ENCODE measurements at places on chromosomes 5 and 9. TPM values are rescaled to one million over a fixed set of nuclear protein-coding genes. Genes with fewer than 3 reads are reported as not detected.
A peak's percentile ranks its signal among the peaks of the same experiment; 100 is the strongest.

DNA sequence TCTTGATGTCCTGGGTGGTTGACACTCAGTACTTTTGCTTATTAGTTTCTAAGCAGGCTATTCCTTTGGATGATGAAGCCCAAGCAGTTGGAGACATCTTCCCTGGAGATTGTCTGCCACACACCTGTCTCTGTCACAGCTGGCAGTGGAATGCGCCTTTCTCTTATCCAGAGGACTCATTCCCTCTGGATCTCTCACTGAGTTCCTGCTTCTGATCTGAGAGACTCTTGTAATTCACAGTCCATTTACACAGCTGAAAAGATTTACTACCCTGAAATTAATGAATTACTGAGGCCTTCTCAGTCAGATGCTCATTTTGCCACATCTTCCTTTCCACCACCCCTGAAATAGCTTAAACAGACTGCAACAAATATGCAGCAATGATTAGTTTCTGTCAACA, 15.9 kb downstream of the TAL2 start:
- no peak overlapping the region for H3K4me3 ChIP-seq
- no peaks in the 10 kb centered on the region for H3K36me3 ChIP-seq
- no peak overlapping the region for H3K27ac ChIP-seq
- no peaks in the 10 kb centered on the region for H3K27me3 ChIP-seq

GRCh38 chr5:142874540-142874939, 104.4 kb downstream of the ARHGAP26 start:
- no peak overlapping the region for H3K4me3 ChIP-seq
- peak overlapping the region; percentile 38 for H3K27ac ChIP-seq
- no peaks in the 10 kb centered on the region for H3K27me3 ChIP-seq
- DNase-seq: no peak
- peaks cover 21% of the 10 kb centered on the region for H3K4me1 ChIP-seq
- H3K36me3 ChIP-seq: no peaks in the 10 kb centered on the region

DNA sequence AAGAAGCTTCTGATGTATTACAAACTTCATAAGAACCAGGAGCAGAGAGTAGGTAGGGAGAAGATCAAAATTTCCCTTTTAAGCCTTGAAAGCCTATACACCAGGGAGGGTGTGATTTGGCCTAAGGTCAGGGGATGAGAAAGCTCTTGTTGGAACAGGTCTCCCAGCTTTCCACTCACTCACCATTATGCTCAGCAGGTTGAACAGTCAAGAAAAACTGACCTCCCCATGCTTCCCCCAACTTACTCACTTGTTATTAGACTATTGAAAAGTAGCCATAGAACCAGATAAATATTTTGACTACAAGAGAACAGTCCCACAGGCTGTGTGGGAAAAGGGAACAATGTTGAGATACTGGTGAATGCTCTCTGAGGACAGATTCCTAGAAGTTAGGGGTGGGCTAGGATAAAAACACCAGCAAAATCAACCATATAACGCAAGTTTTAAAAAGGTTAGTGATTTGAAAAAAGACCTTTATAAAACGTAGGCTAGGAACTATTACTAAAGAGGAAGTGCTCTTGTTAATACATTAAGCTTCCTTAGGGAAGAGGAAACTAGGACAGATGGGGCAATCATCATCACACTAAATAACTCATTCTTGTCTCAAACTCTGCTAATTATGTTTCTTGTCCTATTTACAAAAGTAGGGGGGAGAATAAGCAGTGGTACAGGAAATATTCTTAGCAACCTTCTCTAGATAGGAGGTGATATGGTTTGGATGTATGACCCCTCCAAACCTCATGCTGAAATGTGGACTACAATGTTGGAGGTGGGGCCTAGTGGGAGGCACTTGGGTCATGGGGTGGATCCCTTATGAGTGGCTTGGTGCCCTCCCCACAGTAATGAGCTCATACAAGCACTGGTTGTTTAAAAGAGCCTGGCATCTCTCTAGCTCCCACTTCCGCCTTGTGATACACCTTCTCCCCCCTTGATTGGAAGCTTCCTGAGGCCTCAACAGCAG, 31.0 kb downstream of the PCDHGC5 start:
- peaks cover 97% of the 10 kb centered on the region for H3K4me1 ChIP-seq
- DNase-seq: no peak
- H3K4me3 ChIP-seq: no peak overlapping the region
- H3K27ac ChIP-seq: peak overlapping the region; percentile 87
- H3K36me3 ChIP-seq: no peaks in the 10 kb centered on the region

COL23A1 gene
- total RNA-seq: not detected

GRCh38 chr9:126240835-126241234, 85.8 kb upstream of the MVB12B start:
- H3K27ac ChIP-seq: no peak overlapping the region
- DNase-seq: no peak
- no peak overlapping the region for H3K4me3 ChIP-seq
- H3K27me3 ChIP-seq: peaks cover 3% of the 10 kb centered on the region

- no peaks in the 10 kb centered on the region for H3K27me3 ChIP-seq
- no peak overlapping the region for H3K4me3 ChIP-seq
- H3K27ac ChIP-seq: no peak overlapping the region
- no peak for DNase-seq
Observed at GRCh38 chr9:109737295-109737694, 42.7 kb upstream of the PALM2AKAP2 start.

DNA sequence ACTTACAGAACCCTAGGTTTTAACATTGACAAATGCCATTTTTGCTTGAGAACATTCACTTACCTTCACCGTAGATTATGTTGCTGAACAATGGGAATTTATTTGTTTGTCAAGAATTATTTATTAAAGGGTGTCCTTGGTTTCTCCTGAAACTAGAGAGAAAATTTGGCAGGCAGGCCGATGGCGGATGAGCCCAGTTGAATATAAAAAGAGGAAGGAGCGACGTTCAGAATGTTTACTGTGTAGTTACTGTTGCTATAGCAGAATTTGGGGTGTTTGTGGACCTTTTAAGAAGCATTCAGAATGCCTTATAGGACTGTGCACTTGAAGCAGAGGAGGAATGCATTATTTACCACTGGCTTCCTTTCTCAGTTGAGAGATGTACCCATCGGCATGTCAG, 268.2 kb downstream of the CDH10 start:
- no peaks in the 10 kb centered on the region for H3K4me1 ChIP-seq
- no peak overlapping the region for H3K4me3 ChIP-seq
- H3K27ac ChIP-seq: no peak overlapping the region
- H3K27me3 ChIP-seq: no peaks in the 10 kb centered on the region
- no peaks in the 10 kb centered on the region for H3K36me3 ChIP-seq

DDX46 gene
- 41.3 TPM for total RNA-seq

DNA sequence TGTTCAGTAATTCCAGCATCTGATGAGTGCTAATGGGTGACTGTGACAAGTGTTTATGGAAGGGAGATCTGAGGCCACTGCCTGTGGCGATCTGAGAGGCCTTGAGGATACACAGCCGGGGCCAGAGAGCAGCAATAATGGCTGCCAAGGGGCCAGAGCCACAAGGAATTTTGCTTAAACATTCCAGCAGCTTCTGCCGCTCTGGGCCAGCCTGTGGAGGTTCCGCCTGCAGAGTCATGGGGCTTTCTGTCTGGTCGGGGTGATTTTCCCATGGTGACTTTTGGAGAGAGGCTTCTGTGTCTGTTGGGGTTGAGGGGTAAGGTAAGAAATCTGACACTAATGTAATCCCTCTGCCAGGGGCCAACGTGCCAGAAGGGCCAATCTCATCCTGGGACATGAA, 353.5 kb downstream of the ADAMTS6 start:
- no peaks in the 10 kb centered on the region for H3K27me3 ChIP-seq
- no peak overlapping the region for H3K27ac ChIP-seq
- no peak for DNase-seq
- H3K4me3 ChIP-seq: no peak overlapping the region

SPATA31A3 gene
- total RNA-seq: not detected

DNA sequence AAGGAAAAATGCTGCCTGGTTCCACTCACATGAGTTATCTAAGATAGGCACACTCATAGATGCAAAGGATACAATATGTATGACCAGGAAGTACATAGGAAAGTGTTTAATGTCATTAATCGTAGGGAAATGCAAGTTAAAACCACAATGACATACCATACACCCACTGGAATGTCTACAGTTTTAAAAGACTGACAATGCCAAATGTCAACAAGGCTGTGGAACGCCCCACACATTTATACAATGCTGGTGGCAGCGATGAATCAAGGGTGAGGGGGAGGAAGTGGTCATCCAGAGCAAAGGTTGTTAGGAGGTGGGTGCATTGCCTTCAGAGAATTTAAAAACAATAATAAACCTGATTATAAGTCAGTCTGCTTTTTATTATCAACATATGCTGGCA, 437.8 kb downstream of the ARHGEF28 start:
- no peaks in the 10 kb centered on the region for H3K27me3 ChIP-seq
- DNase-seq: no peak
- H3K4me1 ChIP-seq: no peaks in the 10 kb centered on the region
- no peaks in the 10 kb centered on the region for H3K36me3 ChIP-seq

DNA sequence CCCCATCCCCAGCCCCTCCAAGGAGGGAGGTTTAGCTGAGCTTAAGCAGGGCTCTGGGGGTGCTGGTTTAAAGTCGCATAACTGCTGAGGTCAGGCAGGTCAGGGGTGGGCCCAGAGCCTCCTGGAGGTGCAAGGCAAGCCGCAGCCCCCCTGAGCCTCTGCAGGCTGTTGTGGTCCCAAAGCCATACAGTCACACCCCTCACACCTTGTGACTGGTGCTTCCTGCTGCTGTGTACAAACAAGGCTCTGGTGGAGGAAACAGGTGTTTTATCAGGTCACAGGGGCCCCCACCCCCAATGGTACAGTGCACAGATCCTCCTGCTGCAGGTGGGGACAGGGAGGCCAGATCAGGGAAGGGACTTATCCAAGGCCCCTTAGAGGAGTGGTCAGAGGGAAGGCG, 8.0 kb downstream of the TCF7 start:
- no peak for DNase-seq
- H3K27me3 ChIP-seq: no peaks in the 10 kb centered on the region
- peaks cover 17% of the 10 kb centered on the region for H3K4me1 ChIP-seq
- H3K36me3 ChIP-seq: no peaks in the 10 kb centered on the region
- H3K27ac ChIP-seq: no peak overlapping the region
- no peak overlapping the region for H3K4me3 ChIP-seq

- no peaks in the 10 kb centered on the region for H3K36me3 ChIP-seq
- H3K4me1 ChIP-seq: peaks cover 23% of the 10 kb centered on the region
- H3K27me3 ChIP-seq: no peaks in the 10 kb centered on the region
Observed at GRCh38 chr9:5834214-5834613, 1.3 kb upstream of the ERMP1 start.

GRCh38 chr5:159030357-159030756, 69.4 kb downstream of the EBF1 start:
- peaks cover 26% of the 10 kb centered on the region for H3K4me1 ChIP-seq
- no peaks in the 10 kb centered on the region for H3K27me3 ChIP-seq
- no peaks in the 10 kb centered on the region for H3K36me3 ChIP-seq
- H3K4me3 ChIP-seq: no peak overlapping the region

- H3K27me3 ChIP-seq: no peaks in the 10 kb centered on the region
- no peak overlapping the region for H3K27ac ChIP-seq
- no peak for DNase-seq
- peaks cover 4% of the 10 kb centered on the region for H3K4me1 ChIP-seq
Observed at GRCh38 chr9:76655971-76656370, 108.3 kb upstream of the PCA3 start.

All from gastrocnemius medialis (tissue), 4 donors.